ENCODE measurements at places on chromosomes 11 and 22.

DNA sequence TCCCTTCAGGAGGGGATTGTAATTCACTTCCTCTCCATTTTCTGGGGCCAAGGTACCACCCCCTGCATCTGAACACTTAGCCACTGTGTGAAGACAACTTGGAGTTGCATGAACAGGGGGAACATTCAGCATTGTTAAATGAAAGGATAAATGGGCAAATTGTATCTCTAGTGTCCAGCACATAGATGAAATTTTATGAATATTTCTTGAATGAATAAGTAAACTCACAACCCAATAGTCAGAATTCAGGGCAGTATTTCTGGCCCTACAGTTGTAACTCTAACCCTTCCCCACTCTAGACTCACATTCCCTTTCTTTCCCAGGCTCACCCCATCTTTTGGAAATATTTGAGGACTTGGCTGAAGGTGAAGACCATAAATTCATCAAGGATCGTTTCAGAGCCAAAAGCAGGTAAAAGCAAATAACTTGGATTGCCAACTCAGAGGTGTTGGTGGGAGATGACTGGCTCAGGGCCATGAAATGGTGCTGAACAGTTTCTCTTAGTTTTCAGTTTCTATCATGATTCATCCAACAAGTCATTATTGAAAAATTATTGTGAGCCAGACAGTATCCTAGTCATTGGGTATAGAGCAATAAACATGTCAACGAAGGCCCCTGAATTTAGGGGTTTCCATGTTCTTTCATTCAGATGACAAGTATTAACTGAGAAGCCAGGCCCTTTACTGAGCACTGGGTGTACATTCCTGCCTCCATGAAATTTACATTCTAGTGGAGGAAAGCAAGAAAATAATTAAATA, 33.3 kb upstream of the ZC3H12C start:
- no peak for DNase-seq

DNA sequence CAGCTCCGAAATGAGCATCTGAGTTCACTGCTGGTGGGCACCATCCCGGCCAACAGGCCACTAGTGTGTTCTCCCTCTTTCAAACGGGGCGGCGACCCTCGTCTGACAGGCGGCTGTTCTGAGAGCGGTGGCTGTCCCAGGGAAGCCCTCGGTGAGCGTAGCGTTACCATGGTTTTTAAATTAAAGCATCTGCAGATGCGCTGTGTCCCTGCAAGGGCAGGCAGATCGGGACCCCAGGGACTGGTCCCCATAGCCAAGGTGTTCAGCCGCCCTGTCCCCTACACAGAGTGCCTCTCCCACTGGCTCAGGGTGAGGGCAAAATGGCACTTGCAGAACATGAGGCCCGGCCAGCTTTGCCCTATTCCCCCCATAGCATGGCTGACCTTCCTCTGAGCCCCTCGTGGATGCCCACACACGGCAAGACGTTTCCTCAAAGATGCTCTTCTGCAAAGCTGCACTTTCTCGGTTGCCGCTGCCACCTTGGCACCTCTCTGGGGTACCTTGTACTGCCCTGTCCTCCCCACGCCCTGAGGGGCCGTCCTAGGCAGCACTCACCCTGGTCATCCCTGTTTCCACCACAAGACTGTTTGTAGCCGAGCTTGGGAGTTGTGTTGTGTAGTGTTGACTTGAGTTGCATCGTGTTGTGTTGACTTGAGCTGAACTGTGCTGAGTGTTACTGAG, 51.9 kb upstream of the KCNQ1OT1 start:
- DNase-seq: no peak

DNA sequence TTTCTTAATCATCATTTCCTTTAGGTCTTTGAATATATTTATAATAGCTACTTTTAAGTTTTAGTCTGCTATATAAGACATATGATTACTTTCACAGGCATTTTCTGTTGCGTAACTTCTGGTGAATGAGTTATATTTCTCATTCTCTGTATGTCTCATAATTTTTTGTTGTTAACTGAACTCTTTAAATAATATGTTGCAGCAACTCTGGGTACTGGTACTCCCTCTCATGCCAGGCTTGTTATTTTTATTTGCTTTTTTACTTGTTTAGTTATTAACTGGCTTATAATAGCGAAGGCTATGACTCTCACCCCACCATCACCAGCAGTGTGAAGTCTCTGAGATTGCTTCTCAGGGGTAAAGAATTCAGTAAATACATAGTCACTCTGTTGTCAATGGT, 524.2 kb upstream of the CHORDC1 start:
- no peak for DNase-seq

DNA sequence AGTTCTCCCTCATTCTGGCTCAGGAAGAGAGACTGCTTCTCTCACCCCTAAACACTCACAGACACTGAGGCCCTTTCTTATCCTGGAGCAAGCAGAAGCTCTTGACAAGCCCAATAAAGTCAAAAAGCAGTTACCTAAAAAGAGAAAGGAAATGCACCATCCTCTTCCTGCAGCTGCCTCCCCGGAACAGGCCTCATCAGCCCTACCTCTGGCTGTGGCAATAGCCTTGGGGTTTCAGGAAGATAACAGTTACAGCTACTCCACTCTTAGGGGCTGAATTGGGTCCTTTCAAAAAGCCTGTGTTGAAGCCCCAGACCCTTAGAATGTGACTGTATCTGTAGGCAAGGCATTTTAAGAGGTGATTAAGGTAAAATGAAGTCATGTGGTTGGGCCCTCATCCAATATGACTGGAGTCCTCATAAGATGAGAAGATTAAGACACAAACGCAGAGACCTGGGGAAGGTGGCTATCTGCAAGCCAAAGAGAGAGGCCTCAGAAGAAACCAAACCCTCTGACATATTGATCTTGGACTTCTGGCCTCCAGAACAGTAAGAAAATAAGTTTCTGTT, 3.5 kb upstream of the LGALS12 start:
- no peak for DNase-seq

- DNase-seq: no peak
Measured at GRCh38 chr11:65871811-65872548, 620 bp downstream of the EFEMP2 start.

DNA sequence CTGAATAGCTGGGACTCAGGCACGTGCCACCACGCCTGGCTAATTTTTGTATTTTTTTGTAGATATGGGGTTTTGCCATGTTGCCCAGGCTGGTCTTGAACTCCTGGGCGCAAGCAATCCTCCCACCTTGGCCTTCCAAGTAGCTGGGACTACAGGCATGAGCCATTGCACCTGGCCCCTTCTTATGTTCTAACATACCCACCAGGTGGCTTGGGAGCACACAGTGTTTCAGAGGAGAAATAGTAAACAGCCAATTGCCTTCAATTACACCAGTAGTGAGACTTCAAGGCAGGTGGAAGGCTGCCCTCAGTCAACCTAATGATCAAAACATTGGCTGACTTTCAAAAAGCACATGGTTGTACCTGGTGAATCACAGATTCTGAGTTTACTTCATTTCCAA, 167.2 kb downstream of the SWAP70 start:
- DNase-seq: no peak

DNA sequence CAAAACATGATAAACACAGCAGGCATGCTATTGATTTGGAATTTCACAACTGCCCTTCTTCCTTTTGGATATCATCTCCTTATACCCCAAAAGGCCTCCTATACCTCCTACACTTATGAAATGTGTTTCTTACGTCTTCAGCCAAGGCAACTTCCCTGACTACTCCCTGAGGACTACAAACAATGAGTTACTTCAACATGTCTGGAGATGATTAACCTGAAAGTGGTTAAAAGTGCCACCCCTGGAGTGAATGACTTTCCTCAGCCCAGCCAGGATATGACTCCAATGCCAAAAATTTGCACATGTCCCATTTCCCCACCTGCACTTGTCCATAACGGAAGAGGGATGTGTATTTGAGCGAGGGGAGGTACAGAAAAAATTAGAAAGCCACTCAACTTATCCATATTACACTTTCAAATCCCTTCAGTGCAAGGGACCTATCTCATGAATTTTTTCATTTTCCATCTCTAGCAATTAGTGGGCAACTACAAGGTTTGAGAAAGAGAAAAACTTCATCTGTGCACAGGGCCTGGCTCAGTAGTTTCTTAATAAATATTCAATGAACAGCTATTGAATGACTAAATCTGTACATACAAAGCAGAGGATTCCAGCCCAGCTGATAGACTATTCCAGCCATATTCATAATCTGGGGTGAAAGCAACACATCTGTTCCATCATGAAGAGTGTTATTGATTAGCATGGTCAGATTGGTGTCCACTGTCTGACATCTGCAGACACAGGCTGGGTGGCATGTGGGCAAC, 36.8 kb downstream of the KIRREL3 start:
- no peak for DNase-seq

- no peak for DNase-seq
Measured at GRCh38 chr22:30324014-30324730, 2.6 kb downstream of the TBC1D10A start.

All from globus pallidus (tissue), 1 donor.